ENCODE measurements at places on chromosomes 4 and X.

DNA sequence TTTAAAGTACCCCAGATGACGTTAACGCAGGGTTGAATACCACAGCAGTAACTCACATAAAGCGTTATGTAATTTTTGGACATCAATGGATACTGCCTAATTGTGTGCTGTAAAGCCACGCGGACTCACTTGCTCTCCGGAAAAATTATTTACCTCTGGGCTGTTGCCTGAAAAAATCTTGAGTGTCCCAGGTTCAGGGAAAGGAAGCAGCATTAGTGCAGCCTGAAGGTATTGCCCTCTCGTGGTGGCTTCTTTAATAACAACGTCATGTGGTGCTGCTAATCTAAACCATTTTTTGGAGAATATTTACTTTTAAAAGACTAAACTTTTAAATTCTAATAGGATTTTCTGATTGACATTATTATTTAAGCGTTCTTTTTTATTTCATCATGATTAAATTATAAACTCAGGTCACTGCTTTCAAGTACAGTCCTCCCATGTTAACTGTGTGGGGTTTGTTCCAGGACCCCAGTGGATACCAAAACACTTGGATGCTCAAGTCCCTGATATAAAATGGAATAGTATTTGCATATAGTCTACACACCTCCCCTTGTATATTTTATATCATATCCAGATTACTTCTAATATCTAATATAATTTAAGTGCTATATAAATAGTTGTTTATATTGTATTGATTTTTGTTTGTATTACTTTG lies 384.8 kb downstream of the FAM133A start:
- DNase-seq, result no peak

DNA sequence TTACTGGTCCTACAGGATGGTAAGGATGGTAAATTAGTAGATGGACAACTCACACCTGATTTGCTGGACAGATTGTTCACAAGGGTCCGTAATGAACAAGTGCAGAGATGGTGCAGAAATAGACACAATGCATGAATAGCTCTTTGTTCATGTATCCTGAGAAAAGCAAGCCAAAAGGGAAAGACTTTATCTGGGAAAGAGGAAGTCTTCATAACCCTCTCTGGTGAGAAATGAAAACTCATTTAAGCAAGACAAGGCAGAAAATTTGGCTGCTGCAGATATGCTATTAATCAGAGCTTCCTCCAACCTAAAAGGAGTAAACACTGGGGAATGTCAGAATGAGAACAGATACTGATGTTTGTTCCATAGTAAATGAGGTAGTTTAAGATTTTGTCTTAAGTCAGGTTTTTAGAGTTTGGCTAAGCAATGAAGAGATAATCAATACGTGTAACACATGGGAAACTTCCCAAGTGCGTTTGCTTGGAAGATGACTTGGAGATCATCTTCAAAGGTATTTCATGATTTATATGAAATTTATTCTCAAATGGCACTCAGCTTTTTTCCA lies 152.4 kb upstream of the BMPR1B start:
- no peak for DNase-seq

DNA sequence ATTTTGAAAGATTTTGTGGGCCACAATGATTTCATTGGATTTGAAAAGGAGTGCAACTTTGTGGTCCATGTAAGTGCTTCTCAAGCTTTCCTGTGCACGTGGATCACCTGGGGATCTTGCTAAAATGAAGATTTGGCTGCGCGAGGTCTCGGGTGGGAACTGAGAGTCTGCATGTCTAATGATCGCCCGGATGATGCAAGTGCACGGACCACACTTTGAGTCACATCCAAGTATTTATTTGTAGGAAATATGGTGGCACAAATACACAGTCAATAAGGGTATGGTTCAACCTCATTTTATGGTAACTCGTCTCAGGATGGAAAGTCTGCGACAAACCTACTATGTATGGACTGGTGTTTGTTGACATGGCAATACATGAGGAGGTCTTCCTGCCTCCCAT lies 899 bp downstream of the BMX start:
- DNase-seq, result no peak

DNA sequence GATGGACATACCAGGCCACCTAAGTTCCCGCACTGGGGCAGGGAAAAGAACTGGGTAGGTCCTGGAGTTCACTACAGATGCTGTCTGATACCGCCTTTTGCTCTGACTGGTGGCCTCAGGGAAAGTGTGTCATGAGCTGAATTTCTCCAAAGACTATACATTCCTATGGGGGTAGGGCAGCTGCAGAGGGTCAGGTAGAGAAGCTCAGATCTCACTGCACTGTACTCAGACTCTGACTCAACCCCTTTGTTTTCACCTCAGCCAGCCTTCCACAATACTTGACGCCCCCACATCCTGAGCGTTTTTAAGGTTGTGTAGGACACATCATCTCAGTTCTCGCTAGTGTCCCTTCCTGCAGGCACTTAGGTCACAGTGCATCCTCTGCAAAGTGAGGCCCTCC lies 7.8 kb downstream of the GATB start:
- no peak for DNase-seq

- DNase-seq, result no peak
Observed at GRCh38 chr4:17324386-17324830, 187.5 kb downstream of the QDPR start.

GRCh38 chr4:146261041-146261440 lies 46.7 kb downstream of the REELD1 start:
- no peak for DNase-seq

- DNase-seq, result no peak
Observed at GRCh38 chr4:138833974-138834373, 181.6 kb upstream of the NOCT start.

DNA sequence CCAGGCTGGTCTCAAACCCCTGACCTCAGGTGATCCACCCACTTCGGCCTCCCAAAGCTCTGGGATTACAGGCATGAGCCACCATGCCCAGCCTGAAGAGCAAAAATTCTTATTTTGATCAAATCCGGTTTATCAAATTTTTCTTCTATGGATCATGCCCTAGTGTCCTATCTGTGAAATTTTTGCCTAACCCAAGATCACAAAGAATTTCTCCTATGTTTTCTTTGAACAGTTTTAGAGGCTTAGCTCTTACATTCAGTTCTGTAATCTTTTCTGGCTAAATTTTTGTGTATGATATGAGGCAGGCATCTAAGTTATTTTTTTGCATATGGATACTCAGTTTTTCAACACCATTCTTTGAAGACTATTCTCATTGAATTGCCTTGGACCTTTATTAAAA lies 27.4 kb downstream of the EDNRA start:
- no peak for DNase-seq

DNA sequence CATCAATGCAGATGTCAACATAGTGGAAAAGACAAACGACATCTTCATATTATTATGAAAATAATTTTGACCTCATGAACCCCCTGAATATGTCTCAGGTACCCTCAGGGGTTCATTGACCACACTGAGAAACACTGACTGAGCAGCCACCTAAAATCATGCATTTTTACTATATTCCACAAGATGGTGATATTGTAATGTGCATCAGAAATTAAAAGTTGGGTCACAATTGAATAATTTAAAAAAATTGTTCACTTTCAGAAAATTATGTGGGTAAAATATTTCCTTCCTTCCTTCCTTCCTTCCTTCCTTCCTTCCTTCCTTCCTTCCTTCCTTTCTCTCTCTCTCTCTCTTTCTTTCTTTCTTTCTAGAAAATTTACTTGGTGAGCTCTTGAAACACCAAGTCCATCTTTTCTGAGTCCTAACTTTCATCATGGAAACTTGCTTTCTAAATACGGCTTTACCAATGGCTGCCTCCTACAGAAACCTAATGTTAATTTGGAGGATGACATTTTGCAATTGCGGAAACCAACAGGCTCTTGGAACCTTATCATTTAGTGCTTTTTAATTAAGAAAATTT lies 103.6 kb downstream of the RTL3 start:
- DNase-seq, result no peak

DNA sequence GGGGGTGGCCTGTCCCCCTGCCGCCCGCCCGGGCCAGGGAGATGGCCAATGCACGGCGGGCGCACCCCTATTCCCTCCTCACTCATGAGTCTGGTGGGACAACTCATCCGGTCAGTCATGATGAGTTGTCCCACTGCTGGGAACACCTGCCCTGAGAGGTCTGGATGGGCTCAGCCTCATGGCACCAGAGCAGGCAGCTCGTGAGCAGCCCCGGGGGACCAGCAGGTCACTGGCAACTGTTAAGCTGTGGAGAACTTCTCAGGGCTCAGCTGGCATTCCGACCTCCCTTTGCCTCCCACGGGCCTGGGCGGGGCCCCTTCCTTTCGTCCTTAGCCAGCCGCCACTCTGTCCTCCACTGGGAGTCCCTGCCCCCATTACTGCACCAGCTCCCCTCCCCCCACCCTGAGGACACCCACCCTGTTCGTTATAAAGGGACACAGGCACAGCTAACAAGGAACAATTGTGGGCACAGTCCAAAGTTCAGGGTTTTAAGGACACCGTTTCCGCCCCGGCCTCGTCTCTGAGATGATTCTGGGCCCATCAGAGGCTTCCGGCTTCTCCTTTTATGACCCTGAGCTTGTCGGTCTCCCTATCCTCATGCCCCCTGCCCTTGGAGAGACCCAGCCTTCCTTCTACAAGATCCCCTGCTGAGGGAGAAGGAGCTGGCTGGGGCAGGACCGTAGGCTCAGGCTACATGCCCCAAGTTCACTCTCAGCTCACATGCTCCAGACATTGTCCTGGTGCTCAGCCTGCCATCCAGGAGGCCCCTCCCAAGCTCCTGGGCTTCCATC lies 14.6 kb upstream of the KIAA0232 start:
- no peak for DNase-seq

DNA sequence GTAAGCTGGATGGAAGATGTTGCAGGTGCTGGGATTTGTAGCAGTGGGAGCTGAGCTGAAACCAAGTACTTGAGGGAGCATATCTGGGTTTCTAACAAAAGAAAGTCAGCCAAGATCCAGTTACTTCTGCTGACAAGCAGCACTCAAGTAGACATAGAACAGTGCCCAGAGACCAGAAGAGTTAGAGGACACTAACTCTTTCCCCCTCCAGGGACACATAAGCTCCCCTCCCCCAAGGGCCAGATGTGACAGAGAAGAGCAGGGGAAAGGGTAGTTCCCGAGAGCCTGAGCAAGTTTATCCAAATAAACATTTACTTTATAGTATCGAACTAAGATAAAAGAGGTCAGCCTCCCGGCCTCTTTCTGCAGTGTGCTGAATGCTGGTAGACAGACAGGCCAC lies 12.2 kb downstream of the TRPC3 start:
- DNase-seq, result no peak

DNA sequence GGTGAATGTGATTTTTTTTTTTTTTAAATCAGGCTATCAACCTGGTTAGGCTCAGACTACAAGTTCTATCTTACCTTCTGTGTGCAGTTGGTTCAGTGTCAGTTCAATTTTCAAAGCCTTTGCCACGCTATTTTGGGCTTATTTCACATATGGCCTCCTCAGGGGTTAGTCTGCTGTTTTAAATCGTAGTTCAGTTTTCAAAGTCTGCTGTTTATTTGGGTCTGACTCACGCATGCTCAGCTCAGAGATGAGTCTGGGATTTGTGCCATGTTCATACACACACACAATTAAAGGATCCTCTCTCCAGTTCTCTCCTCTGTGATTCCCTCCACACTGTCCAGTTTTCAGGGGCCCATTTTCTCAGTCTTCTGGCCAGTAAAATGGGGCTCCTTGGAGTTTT lies 32.3 kb upstream of the ZFX start:
- no peak for DNase-seq

GRCh38 chr4:164989471-164989870 lies 12.0 kb upstream of the TRIM61 start:
- DNase-seq, result no peak

- DNase-seq, result no peak
Observed at GRCh38 chr4:10640561-10641201, 43.9 kb downstream of the CLNK start.

DNA sequence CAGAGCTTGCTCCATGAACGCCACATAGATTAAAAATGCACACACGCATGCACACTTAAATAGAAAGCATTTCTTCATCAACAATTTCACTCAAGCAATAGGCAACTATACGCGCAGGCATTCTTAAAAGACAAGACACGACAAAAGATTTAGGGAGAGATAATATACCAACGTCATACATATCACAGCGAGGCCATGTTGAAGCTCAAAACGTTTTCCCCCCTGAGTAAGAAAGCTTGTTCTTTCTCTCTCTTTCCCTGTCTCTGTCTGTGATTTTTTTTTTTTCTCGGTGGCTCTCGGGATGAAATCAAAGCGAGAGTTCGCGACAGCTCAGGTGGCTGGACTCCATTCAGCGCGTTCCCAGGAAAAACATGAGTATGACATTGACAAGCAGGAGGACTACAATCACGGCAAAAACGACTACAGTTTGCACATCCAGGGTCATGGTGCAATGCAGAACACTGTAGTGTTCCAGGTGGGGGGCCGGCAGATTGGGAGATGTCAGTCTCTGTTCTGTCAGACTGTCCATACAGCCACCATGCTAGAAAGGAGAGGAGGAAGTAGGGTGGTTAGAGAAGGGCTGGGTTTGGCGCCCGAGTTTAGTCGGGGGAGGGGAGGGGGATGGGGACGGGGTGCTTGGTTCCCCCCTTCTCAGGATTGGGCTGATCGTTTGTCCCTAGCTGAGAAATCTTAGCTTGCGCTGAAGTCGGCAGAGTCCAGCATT lies 30.7 kb downstream of the ARHGEF9 start:
- DNase-seq, result no peak

- no peak for DNase-seq
Observed at GRCh38 chrX:19677121-19677520, 161.8 kb upstream of the MAP3K15 start.

GRCh38 chr4:52266537-52267137 lies 215.5 kb downstream of the SPATA18 start:
- DNase-seq, result no peak

DNA sequence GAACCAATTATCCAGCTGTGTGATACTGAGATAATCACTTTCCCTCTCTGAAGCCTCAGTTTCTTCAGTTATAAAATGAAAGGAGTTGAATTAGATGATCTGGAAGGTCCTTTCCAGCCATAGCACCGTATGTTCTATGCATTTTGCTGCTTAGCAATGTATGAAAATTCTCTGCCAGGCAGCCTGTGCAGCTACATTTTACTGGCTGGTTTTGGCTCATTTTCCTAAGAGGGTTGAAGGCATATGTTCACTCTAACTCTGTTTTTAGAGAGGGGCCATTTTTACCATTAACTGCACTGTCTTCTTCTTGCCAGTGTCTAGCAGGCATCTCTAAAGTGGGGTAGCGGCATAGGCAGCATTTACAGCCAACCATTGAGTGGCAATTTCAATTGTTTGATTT lies 26.1 kb downstream of the TRPC5 start:
- no peak for DNase-seq

- peak; percentile 85 for DNase-seq
Observed at GRCh38 chr4:137531986-137532868, at the start of gene PCDH18. TSS of gene PCDH18 (minus strand) at chr4:137532494. CDS start at chr4:137532088, 406 bp downstream.

DNA sequence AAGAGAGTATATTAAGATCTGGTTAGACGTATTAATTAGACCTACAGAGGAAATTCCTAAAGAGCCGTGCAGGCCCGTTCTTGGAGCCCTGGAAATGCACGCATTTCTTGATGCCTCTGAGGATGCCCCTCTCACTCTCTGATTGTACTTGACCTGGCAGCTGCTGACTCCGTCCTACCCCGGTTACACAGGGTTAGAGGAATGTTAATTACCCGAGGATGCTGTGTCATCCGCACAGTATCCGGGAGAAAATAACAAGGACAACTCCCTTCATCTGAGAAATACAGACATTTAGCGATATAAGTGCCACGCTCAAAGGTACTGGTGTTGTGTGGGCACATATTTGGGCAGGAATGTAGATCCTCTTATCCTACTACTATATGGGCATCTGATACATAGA lies 404.6 kb upstream of the FAT1 start:
- DNase-seq, result no peak

Measured in iPS DF 19.7 (cell line).